ENCODE measurements at places on chromosomes 4 and X. TPM values are rescaled to one million over a fixed set of nuclear protein-coding genes. Genes with fewer than 3 reads are reported as not detected.

DNA sequence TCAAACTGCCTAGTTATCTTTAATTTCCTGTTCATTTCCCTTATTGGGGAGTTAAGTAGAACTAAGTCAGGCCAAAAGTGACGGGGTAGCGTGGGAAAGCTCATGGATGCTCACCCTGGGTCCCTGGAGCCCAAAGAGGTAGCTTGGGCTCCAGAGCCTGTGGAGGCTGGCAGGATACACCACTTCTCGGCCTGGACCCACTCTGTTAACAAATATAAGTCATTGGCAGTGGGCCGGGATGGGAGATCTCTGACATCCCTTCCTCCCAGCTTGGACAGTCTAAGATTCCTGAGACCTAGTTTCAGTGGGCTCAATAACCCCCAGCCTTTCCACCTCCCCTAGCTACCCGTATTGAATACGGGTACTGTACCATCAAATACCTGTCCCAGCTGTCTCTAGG is 106.1 kb downstream of the EFNB1 start:
- no peak for DNase-seq

The ZC4H2 gene
- 23.4 TPM for total RNA-seq

- DNase-seq, result no peak
Observed at GRCh38 chr4:47720787-47721186, 117.1 kb downstream of the CORIN start.

The ASB12 gene
- total RNA-seq, result not detected

DNA sequence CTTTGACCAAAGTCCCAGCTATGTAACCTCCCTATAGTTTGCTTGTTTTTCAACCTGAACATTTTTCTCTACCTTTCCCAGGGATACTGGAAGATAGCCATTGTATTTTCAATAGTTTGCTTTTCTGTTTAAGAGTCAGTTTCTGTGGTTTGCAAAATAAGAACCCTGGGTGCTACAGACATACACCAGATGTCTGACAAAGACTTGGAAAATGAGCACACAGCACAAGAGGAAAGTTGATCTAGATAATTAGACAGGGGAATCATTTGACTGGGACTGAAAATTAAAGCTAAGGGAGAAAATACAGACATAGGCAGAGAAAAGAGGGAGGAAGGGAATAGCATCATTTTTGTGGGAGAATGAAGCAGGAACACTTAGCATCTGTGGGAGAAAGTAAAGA is 218.3 kb upstream of the CNKSR2 start:
- DNase-seq, result no peak

The CPEB2 gene
- 20.3 TPM for total RNA-seq

DNA sequence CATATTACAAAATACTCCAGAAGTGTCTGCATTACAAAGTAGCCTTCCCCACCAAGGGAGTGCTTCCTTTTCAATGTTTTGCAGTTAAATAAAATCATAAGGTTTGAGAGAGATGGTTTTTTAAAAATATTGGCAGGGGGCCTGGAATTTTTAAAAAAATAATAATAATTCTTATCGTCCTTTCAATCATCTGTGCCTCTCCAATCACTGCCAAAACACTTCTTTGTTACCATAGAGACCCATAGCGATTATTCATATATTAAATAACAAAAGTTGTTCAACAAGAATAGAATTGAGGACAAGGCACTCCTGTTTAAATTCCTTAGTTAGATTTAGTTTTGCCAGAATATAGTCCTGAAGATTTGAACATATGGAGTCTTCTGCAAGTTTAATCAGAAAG is 203.1 kb downstream of the FAT4 start:
- DNase-seq, result no peak

DNA sequence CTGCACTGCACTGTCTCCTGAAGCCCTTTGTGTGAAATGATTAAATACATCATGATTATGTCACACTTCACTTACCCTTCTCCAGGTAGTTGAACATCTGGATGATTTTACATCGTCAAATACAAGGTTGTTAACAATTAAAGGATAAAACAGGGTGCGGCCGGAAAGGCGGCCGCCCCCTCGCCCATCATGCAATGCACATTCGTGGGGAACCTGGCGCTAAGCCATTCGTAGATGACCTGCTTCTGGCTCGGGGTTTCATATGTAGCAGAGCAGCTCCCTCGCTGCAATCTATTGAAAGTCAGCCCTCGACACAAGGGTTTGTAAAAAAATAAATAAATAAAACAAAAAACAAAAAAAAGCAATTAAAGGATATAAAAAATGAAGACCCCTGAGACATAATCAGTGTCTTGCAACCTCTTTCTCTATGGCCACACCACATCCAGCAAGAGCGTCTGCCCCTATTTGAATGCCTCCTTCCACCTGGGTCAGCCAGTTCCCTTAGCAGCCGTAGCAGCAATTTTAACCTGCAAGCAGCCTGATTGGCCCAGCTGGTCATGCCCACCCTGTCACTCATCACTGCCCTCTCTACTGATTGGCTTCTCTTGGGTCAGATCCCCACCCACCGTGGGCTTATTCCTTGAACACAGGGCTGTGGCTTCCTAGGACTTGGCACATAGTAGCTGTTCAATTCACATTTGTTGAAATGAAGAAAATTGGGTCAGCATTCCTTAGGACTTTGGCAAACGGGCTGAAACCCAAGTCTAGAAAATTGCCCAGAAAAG is 147.8 kb upstream of the PSAPL1 start:
- no peak for DNase-seq

The ETDA gene
- total RNA-seq, result not detected

The GLRA3 gene
- total RNA-seq, result not detected

The FAM193A gene
- 35.5 TPM for total RNA-seq

The JADE1 gene
- total RNA-seq, result 33.2 TPM

The NAA11 gene
- not detected for total RNA-seq

The KDM5C gene
- 81.2 TPM for total RNA-seq

DNA sequence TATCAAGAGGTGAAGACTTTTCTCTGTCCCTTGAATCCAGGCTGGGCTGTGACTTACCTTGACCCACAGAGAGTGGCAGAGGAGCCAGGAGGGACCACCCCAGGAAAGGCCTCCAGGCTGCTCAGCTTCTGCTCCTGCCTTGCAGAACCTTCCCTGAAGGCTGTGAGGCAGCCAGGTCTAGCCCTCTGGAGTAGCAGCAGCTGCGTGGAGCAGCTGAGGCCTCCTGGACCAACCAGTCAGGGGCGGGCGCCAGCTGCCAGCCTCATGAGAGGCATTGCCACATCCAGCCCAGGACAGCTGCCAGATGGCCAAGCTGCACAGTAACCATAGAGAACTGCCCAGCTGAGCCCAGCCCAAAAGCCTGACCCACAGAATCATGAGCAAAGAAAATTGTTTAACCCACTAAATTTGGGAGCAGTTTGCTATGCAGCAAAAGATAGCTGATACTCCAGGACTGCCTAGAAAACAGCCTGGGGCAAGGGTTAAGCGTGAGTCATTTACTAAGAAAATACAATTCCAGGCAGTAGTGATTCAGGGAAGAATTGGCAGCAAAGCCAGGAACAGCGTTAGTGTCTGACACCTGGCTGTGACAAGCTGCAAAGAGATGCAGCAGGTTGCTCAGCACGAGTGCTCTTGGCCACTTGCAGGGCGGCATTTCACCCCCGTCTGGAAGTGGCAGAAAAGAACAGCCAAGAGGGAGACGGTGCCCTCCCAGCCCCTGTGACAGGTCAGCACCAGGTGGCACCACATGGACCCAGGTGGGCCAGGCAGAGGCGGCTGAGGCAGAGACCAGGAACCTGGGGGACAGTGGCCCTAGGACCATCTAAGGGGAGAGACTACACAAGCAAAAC is 14.7 kb upstream of the PDE6B start:
- no peak for DNase-seq

DNA sequence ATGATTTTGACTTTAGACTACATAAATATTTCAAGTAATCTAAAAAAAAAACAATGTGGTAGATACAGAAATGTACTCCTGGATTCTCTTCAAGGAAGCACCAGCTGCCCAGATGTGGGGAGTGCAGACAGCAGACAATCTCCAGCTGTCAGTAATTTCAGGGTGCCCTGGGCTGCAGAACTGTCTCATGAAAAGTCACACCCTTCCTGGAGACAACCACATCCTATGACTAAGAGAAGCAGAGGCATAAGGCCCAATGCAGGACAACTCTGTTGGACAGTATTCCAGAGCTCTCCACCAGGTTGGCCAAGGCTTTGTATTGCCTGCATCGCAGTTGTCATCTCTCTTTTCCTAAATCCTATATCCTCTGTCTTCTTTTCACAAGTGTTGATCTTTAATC is 34.4 kb upstream of the BLTP1 start:
- peak; percentile 32 for DNase-seq

All from activated CD4-positive, alpha-beta T cell treated with anti-CD3 and anti-CD28 coated beads, Interleukin-2, amount 10 ng/mL, durations not matched to agents 7 days and 5 days (primary cell).